ENCODE measurements at places on chromosomes 13 and 19.

GRCh38 chr19:39405261-39405957, 1.2 kb upstream of the ZFP36 start:
- DNase-seq = peak; percentile 25

DNA sequence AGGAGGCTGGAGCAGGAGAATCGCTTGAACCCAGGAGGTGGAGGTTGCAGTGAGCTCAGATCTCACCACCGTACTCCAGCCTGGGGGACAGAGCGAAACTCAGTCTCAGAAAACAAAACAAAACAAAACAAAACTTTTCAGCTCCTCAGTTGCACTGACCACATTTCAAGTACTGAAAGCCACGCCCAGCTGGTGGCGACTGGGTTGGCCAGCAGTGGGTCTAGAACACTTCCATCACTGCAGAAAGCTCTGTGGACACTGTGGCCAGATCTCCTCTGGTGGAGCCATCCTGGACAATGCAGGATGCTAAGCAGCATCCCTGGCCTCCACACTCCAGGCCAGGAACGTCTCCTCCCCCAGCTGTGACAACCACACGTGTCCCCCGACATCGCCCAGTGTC, 21.1 kb downstream of the TLE2 start:
- no peak for DNase-seq

DNA sequence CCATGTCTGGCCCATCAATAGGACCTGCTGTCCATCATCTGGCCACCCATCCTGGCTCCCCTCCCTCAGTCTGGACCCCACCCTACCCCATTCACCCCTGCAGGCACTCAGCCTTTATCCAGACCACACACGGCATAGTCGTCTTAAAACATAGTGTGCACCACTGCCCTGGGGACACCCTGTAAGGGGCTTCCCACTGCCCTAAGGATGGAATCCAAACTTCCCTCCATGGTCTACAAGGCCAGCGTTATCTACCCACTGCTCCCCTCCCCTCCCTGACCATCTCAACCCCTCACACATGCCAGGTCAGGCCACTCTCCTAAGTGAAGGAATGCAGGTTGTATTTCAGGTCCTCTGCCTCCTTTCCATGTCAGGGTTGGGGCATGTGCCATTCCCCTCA, 352.7 kb upstream of the ZNF507 start:
- DNase-seq = no peak

GRCh38 chr19:38561053-38561606, 56.6 kb downstream of the MAP4K1 start:
- DNase-seq = no peak

DNA sequence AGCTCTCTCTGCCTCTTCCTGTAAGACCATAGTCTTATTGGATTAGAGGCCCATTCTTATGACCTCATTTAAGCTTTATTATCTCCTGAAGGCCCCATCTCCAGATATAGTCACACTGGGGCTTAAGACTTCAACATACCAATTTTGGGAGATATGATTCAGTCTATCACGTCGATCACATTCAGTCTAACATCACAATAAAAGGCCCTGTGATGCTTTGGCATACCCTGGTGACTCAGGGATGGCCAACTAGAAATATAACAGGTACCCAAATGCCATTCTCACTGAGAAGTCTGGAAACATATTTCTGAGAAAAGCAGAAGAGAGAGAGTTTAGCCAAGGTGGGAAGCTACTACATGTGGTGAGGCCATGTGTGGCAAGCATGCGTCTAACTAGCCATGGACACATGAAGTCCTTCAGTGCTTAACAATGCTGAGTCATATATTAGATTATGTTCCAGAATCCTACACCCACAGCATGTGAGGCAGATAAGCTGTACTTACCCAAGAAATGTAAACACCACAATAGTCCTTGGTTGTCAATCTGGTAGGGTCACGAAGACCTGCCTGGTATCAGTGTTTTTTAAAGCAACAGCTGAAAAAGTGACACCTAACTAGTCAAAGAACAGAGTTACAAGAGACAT, 485.1 kb downstream of the FOXO1 start:
- DNase-seq = no peak

- no peak for DNase-seq
Observed at GRCh38 chr19:39310558-39311311, 9.9 kb downstream of the LRFN1 start.

GRCh38 chr19:16779539-16780163, 49.5 kb upstream of the SIN3B start:
- DNase-seq = no peak

GRCh38 chr13:49399801-49400472, 43.9 kb downstream of the CAB39L start:
- DNase-seq = peak; percentile 52

GRCh38 chr19:19751846-19752245, 18.9 kb upstream of the ZNF14 start:
- DNase-seq = no peak

GRCh38 chr13:45339867-45340266, 1.1 kb downstream of the TPT1 start:
- DNase-seq = no peak

DNA sequence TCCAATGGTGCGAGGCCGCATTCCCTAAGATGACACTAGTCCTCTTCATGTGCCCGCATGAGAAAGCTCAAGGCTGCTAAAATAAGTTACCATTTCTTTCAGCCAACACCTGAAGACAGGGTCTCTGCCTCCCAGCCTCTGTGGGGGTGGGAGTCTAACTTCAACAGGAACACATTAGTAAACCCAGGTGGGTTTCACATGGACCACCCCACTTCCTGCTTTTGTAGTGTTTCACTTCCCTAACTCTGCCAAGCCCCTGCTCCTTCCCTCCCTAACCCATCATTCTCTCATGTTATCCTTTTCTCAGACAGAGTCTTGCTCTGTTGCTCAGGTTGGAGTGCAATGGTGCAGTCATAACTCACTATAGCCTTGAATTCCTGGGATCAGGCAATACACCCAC, 783.6 kb downstream of the UQCRFS1 start:
- DNase-seq = no peak

DNA sequence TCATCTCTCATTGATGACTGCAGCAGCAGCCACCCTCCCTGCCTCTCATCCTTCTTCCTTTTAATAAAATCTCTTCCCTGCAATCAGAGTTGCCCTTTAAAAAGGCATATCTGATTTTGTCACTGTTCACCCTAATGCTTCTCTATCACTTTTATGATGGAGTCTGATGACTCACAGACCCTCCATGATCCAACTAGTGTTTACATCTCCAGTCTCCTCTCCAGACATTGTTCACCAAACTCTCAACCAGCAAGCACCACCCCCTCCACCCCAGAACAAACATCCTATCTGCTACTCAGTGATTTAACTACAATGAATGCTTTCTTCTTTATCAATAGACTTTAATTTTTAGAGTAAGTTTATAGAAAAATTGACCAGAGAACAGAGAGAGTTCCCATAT, 59.5 kb downstream of the TNFSF11 start:
- DNase-seq = no peak

DNA sequence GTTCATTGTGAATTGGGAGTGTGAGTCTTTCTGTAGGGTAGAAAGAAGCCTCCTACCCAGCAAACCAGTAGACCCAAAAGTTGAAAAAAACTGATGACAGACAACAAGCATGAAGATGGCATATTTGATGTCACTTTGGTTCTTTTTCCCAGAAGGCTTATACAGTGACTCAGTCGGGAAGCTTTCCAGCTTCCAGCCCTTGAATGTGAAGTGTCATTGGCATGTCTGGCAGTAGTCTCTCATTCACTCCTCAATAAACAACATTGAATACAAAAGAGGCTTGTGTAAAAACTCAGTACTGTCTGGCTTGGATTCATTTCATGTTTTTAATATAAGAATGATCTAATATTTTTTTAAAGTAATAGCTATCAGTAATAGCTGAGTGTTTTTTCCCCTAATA, 68.7 kb downstream of the IPO5 start:
- DNase-seq = no peak

DNA sequence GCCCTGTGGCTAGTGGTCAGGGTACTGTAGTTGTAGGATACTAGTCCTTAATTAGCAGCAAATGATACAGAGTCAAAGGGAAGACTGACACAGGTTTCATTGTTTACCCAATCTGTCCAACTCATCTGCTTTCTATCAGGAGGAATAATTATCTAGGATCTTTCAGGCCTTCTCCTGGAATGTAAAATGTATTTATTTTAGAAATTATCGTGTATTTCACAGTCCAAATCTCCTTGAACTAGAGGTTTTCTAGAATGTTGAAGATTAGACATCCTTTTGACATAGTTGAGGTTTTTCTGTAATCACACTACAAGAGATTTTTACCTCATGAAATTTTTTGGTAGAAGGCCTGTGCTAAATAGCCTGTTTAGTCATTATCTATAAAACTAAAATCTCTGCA, 1694.8 kb upstream of the PCDH20 start:
- no peak for DNase-seq

DNA sequence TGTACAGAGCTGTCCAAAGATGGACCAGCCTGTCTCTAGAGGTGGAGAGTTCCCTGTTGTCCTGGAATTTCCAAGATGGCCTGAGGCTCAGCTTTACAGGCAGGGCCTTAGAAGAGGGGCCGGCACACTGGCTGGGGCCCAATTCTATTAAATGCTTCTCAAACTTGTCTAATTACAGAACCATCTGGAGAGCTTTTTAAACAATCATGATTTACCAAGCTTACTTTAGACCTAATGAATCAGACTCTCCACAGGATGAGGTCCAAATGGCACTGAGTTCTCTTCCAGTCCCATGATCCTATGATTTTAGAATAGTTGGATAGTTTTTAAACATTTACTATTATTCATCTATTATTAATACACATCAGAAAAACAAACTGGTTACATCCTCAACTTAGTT, 123.5 kb downstream of the DNAJC3 start:
- no peak for DNase-seq

GRCh38 chr13:39217471-39217870, 179.2 kb downstream of the NHLRC3 start:
- DNase-seq = peak; percentile 30

DNA sequence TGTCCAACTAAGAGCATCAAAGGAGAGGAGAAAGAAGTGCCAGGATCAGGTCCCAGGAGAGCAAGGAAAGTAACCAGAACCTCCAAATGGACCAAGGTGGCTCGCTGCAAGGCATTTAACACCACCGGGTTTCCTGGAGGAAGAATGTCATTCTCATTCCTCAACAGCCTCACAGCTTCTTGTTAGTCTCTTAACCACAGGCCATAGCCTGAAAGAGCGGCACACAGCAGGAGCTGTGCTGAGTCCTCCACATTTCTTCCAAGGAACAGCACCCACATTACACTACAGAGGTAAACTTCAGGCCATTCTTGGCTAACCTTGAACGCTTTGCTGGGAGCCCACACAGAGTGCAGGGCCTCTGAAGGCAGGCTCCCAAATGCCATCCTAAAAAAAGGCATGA, 23.6 kb downstream of the DOCK9 start:
- DNase-seq = no peak

- DNase-seq = no peak
Observed at GRCh38 chr13:109873351-109874123, 87.2 kb upstream of the IRS2 start.

- no peak for DNase-seq
Observed at GRCh38 chr19:17755977-17756670, 4.8 kb downstream of the FCHO1 start.

GRCh38 chr13:33480561-33480960, 195.0 kb upstream of the STARD13 start:
- DNase-seq = no peak

DNA sequence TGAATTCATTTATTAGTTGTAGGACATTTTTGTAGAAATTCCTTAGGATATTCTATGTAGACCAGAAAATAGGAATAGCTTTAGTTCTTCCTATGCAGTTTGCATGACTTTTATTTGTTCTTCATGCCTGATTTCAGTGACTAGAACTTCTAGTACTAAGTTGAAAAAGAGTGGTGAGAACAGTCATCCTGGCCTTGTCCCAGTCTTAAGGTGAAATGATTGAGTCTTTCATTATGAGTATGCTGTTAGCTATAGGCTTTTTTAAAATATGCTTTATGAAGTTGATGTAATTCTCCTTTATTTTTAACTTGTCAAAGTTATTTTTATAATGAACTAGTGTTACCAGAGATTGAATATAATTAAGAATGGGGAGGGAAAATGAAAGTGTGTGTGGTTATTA, 690.1 kb upstream of the KLHL1 start:
- DNase-seq = no peak

GRCh38 chr19:48807590-48808308, 3.1 kb downstream of the BCAT2 start:
- no peak for DNase-seq

GRCh38 chr13:43237616-43238015, 214.2 kb downstream of the DNAJC15 start:
- no peak for DNase-seq

DNA sequence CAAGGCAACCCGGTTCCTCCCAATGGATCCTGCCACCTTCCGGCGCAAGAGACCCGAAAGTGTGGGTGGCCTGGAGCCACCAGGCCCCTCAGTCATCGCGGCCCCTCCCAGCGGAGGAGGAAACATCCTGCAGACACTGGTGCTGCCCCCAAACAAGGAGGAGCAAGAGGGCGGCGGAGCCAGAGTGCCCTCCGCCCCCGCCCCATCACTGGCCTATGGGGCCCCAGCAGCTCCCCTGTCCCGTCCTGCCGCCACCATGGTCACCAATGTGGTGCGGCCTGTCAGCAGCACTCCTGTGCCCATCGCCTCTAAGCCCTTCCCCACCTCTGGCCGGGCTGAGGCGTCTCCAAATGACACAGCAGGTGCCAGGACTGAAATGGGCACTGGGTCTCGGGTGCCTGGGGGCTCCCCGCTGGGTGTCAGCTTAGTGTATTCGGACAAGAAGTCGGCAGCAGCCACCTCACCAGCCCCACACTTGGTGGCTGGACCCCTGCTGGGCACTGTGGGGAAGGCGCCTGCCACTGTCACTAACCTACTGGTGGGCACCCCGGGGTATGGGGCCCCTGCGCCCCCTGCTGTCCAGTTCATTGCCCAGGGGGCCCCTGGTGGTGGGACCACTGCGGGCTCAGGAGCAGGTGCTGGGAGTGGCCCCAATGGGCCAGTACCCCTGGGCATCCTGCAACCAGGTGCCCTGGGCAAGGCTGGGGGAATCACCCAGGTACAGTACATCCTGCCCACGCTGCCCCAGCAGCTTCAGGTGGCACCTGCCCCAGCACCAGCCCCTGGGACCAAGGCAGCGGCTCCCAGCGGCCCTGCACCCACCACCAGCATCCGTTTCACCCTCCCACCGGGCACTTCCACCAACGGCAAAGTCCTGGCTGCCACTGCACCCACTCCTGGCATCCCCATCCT, 11.2 kb upstream of the PRR19 start:
- DNase-seq = no peak

GRCh38 chr19:6817179-6817578, 44.7 kb downstream of the VAV1 start:
- no peak for DNase-seq

DNA sequence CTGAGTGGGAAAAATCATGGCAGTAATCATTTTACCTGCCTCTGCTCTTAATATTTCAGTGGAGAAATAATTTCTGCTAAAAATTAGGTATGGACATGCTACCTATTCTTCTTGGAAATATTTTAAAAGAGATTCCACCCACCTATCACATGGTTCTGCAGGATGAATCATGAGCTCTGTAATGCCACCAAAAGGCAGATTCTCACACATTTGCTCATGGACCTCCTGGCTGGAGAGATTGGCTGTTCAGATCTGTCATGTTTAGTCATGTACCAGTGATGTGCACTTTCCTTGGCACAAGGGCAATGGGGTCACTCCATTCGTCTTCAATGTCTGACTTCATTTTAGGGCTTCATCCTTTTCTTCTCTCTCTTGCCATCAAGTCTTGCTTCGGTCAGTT, 101.8 kb upstream of the MBNL2 start:
- no peak for DNase-seq

- no peak for DNase-seq
Observed at GRCh38 chr13:22320991-22321390, 650.1 kb downstream of the FGF9 start.

GRCh38 chr13:99303863-99304521, 3.2 kb downstream of the GPR183 start:
- no peak for DNase-seq
